ENCODE measurements at places on chromosomes 2 and 18.
A peak's percentile ranks its signal among the peaks of the same experiment; 100 is the strongest.

GRCh38 chr2:18799397-18799796 lies 210.0 kb upstream of the NT5C1B start:
- no peak for DNase-seq

- no peak for DNase-seq
Observed at GRCh38 chr2:113996671-113997594, 107.0 kb downstream of the ACTR3 start.

DNA sequence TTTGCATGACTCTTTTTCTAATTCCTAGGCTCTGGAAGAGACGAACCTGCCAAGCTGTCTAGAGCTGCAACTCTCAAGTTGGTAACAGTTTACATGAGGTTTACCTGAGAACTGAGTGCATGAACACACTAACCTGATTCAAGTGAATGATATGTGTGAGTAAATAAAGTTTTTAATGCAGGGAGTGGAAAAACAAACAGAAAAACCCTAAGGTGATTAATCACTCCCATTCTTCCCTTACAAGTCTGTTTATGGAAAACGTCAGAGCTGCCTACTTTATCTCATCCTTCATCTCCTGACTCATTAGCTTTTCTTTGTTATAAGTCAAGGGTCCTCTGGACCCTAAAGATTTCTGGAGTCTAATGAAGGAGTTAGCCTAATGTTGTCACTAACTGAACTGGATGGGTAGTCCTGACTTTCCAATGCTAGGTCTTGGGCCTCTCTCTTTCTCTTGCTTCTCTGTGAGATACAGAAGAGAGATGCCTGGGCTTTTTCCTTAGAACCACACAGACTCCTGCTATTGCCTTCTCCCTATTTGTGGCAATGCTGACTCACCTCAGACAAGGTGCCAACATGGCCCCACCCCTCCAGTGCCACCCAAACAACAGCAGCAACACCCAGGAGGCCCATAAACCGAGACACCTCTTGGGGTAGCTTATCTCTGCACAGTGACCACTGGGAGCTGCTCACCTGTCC lies 952.4 kb downstream of the EPHA4 start:
- DNase-seq: no peak

DNA sequence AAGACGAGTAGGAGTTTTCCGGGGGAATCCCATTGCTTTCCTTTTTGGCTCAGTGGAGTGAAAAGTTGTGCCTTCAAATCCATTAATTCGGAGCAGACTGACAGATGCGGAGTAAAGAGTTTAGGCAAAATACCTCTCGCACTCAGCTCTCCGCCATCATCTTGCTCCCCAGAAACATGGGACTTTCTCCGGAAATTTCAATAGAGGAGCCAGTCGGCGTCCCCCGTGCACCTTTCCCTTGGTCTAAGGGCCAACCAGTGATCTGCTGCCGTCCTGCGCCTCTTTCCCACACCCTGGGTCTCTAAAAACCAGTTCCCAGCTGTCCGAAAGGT lies 318 bp downstream of the TYW5 start:
- no peak for DNase-seq

DNA sequence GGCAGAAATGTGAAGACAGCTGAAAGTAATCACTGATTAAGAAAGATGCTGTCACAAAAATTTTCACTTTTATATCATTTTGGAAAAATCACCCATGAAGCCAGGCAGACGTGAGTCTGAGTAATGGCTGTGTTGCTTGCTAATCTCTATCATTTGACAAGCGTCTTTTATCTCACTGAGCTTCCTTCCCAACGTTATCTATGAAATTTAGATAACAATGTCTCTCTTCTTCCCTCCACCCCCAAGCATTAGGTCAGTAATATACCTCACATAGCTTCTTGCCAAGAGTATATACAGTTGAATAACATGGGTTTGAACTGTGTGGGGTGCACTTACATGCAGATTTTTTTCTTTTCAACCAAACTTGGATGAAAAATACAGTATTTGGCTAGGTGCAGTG lies 388.6 kb upstream of the NRXN1 start:
- no peak for DNase-seq

- no peak for DNase-seq
Observed at GRCh38 chr2:130849896-130850787, 13.4 kb downstream of the ARHGEF4 start.

GRCh38 chr2:225488743-225489142 lies 89.2 kb downstream of the NYAP2 start:
- DNase-seq: no peak

- no peak for DNase-seq
Observed at GRCh38 chr2:162293122-162293786, 25.2 kb downstream of the IFIH1 start.

DNA sequence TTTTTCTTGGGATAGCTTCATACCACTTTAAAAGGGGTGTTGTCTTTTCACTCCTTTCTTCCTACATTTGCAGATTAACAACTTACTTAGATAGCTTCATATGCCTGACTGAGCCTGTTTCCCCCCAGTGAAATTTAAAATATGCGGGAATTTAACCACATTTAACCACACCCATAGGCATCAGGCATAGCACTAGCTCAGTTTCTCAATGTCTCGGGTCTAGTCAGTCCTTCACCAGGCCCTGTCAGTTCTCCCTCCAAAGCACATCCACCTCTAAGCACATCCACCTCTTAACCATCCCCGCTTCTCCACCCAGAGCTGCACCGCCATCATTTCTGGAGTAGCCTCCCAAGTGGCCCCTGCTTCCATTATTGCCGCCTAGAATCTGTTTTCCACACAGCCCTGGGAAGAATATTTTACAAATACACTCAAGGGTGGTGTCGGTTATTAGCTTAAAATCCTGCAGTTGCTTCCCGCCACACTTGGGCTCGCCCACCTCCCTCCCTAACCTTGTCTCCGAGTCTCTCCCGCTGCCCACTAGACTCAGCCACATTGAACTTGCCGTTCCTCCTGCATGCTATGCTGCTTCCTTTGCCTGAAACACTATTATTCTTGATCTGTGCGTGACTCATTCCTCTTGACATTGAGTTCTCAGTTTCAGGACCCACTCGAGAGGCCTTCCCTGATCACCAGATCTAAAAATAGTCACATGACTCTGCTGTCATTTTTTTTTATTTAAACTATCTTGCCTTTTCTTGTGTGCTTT lies 68.3 kb downstream of the SPTBN1 start:
- no peak for DNase-seq

DNA sequence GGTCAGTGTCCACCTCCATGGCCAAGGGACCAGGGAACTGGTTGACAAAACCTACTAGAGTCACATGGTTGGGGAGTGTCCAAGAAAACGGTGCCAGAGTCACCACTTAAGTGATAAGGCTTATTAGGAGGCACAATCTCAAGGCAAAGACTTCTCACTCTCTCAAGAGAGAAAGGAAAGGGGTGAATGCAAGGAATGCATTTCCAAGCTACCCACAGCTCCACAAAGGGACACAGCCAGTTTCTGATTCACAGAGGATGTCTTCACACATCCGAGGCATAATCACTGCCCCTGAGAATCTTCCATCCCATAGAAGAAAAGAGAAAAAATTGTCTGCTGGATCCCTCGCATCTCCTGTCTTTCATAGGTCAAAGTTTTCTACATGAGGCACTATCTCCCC lies 269.3 kb downstream of the TNS1 start:
- DNase-seq: no peak

DNA sequence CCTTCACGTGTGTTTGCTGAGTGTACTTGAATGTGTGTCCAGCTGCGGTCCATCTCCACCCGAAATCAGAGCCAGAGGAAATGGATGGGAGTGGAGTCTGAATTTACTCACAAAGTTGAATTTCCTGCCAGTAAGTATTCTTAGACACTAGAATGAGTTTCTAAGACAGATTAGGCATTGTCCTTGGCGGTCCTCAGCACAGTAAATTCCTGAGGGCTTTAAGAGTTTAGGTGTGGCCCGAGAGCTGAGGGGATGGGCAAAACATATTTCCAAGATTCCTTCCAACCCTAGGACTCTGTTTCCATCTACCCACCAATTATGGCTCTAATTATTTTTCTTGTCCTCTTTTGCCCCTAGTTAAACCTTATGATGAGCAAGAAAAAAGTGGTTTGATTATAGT lies 90.3 kb upstream of the PHLPP1 start:
- no peak for DNase-seq

DNA sequence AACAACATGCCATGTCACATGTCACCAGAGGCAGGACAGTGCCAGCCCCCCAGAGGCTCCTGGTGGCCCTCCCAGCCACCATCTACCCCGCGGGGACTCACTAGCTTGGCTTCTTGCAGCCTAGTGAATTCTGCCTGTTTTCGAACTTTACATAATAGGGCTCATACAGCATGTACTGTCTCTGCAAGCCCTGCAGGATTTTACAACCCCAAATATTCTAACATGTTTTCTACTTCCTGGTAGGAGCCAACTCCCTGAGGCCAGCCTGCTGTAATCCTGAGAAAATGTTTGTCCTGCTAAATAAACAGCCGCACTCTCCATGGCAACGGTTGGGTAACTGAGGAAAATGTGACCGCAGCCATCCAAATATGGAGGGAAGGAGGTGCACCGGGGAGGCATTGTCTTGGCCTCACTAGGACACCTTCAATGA lies 2.7 kb downstream of the PER2 start:
- no peak for DNase-seq

DNA sequence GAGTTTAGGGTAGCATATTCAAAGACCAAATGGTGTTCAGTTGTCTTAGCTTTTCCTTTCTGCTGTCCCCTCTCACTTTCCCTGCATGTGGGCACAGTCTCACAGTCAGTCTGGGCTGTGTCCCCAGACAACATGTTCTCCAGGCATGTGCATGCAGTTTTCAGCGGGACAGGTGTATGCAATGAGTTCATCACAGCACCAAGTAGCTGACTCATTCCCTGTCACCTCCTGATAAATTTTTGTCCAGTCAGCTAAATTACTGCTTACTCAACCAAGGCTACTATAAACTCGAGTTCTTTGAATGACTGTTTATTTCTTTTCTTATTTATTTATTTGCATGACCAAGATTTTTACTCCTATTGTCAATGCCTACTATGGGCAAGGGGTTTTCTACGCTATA lies 148.8 kb upstream of the CDH19 start:
- DNase-seq: no peak

GRCh38 chr2:24970483-24971285 lies 1.1 kb downstream of the DNAJC27 start:
- no peak for DNase-seq

GRCh38 chr2:54986264-54986663 lies 64.0 kb downstream of the RTN4 start:
- DNase-seq: no peak

DNA sequence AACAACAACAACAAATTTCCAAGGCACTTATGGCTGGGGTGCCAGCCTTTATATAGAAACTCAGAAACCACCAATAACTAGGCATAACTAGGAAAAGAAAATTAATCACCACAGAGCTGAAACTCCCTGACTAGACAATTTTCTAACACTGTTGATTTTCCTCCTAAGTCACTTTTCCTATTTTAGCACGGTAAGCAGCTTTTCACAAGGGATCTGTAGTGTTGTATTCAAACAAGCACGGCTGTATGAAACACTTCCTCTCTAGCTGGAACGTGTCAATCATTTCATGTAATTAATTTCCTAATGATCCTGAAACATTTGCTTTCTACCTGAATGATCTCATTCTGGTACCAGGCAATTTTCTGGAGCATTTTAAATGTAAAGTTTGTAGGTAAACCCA lies 645.0 kb downstream of the IRS1 start:
- no peak for DNase-seq

DNA sequence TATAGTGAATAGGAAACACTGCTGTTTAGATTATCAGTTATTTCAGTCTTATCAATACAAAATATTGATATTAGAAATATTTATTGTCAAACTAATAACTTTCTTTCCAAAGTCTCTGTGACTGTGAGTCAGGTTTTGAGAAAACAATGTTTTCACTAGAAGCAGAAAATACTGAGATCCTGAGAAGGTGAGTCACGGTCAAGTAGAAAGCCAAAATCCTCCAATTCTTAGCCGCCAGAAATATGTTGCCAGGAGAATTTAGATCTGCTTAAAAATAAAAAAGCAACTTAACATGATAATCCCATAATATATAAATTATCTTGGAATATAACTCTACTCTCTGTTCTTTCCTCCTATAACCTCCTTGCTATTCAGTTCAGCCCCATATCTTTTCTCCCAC lies 181.9 kb upstream of the NRXN1 start:
- no peak for DNase-seq

GRCh38 chr2:55601849-55602248 lies 15.6 kb downstream of the PPP4R3B start:
- no peak for DNase-seq

DNA sequence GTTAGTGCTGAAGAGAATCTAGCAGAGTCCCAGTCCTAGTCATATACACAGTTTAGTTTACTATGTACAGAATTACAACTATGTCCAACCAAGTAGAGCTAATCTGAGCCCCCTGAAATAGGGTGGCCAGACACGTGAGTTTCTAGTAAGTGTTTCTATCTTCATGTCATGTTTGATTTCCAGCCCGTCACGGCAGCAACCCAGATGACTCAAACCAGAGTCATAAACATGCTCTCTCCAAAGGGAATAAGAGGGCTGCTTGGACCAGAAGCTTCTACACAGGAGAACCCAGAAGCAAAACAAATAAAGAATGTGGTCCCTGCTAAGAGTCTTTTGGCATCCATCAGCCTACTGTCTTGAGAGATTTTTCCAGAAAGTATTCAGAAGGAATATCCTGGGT lies 64.9 kb upstream of the WIPF1 start:
- DNase-seq: no peak

DNA sequence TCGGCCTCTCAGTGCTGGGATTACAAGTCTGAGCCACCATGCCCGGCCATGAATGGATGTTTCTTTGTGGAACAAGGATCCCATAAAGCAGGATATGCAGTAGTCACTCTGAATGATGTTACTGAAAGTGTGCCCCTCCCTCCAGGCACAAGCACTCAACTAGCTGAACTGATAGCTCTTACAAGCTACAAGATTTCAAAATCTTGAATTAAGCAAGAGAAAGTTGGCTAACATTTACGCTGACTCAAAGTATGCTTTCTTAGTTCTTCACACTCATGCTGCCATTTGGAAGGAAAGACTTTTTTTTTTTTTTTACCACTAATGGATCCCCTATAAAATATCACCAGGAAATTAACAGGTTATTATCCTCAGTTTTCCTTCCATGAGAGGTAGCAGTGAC lies 549.0 kb upstream of the PKDCC start:
- DNase-seq: no peak

DNA sequence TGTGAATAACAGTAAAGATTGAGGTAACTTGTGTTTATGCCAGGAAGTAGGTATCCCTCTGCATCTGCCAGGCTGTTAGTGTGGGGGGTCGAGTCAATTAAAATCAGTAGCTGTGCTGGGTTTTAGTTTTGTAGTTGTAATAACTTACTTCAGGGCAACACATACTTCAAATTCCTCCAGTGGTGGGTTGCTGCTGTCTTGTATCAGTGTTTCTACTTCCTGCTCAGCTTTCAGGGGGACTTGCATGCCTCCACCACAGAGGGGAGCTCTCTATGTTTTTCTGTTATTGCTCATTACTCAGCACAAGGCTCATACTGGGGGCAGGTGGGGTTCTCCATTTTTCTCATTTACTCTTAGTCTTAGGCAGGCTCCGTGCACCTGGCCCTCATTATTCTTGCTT lies 136.8 kb downstream of the CAPN13 start:
- DNase-seq: no peak

GRCh38 chr18:63186520-63187222 lies 132.9 kb downstream of the BCL2 start:
- no peak for DNase-seq

GRCh38 chr18:43563780-43564179 lies 286.5 kb upstream of the SYT4 start:
- peak; percentile 51 for DNase-seq

- no peak for DNase-seq
Observed at GRCh38 chr18:77377813-77378212, 128.2 kb downstream of the GALR1 start.

GRCh38 chr18:26056291-26056690 lies 34.1 kb downstream of the SS18 start:
- DNase-seq: no peak

All from NCI-H1092 (cell line).